ENCODE measurements at places on chromosomes 2 and 18.

DNA sequence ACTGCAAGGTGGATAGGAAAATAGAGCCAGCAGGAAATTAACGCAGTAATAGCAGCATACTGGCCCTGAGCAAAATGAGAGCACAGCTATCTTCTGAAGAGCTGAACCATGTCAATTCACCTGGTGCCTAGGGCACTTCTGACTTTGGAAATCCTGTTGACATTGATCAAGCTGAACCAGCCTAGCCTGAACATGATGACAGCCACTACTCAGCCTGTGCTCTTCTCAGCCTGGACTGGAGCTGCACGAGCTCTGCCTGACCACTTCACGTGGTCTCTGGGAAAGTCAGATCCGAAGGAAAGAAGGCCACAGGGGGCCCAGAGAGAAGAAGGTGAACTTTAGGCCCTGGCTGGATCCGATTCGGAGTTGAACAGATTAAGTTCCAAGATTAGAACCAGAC, 421.9 kb downstream of the LPIN1 start:
- DNase-seq, result no peak

DNA sequence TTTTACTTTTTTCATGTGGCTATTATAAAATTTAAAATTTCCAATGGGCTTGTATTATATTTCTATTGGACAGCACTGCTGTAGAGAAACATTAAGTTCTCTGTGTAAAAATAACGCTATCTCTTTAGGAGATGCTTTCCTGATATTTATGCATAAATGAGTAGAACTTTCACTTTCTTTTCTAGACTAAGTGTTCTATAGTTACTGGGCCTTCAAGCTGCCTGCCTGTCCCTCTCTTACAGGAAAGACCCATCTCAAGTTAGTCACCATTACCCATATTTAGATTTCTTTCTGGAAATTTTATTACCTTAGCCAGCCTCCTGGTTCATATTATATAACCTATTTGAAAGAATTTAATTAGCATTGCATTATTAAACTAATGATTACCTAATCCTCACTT, 4.8 kb downstream of the ITGA4 start:
- DNase-seq, result no peak

DNA sequence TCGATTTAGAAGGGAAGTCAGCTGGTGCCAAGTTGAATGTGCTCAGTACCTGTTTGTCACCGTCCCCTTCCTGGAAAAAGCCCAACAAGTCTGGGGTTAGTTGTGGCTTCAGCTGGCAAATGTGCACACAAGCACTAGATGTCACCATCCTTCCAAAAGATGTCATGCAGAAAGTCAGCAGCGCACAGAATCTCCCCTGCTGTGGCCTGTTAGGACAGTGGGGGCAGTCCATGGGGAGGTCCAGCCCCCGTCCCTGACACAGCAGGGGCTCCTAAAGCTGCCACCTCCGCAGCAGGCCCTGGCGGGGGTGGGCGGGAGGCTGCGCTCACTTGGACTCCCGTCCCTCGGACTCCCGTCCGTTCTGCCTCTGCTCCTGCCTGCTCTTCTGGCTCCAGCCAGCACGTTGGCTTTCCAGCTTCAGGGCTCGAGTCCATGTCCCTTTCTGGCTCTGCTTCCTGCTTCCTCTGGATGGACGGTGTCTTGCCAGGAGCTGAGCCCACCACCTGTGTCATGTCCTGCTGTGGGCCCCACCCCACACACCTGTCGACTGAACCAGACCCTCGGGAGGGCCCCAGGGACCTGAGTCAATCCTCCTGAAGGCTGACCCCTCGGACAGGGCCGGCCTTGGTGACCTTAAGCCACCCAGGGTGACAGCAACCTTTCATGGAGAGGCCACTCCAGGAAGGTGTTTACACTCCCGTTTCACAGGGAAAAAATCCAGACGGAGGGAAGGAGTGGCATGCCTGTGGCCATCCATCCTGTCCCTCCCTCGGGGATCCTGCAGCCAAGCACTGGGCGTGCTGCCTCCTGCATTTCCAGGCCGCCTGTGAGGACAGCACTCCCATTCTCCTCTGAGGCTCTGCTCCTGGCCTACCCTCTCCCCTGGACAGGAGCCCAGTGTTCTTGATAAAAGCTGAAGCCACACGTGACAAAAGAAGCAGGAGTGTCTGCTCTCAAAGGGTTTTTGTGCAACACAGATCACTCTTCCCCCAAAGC, 8.5 kb downstream of the RAB17 start:
- DNase-seq, result no peak

- DNase-seq, result no peak
Observed at GRCh38 chr2:154161286-154161685, 289.6 kb downstream of the GALNT13 start.

GRCh38 chr2:241904791-241905710, 35.5 kb downstream of the RTP5 start:
- DNase-seq, result no peak

GRCh38 chr2:72034353-72035095, 113.1 kb downstream of the CYP26B1 start:
- DNase-seq, result no peak

DNA sequence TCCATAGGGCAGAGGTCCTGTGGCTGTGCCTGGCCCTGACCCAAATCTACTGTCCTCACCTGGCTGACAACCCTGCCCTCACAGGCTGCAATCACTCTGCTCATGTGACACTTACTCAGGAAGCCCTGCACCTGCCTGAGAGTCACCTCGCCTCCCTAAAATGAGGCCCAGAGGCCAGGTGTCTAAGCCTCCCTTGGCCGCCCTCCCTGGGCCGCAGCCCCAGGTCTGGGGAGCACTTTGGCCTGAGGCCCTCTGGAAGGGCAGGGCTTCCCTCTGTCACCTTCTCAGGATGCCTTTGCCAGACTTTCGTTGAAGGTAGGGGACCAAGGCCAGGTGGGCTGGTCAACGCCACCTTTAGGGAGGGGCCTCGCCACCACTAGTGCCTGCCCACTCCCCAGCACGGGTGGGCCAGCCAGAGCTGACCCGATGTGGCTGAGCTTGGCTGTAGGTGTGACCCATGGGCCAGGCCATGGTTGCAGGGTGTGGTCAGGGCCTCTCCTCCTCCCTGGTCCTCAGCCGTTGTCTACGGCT, 6.1 kb upstream of the GPC1 start:
- no peak for DNase-seq

DNA sequence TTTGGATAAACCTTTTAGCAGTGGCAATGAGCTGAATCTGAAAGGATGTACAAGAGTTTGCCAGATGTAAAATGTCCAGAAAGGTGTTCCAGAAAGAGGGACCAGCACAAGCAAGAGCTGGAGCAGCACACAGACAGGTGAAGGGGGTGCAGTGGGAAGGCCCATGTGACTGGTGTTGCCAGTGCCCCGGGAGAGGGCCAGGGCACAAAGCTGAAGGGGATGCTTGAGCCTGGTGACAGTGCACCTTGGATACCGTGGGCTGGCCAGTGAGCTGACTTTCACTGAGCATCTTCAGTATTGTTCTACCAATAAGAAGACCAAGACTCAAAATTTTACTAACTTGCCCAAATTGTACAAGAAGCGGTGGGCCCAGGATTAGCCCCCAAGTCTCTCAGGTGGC, 132.3 kb upstream of the ALPP start:
- no peak for DNase-seq

DNA sequence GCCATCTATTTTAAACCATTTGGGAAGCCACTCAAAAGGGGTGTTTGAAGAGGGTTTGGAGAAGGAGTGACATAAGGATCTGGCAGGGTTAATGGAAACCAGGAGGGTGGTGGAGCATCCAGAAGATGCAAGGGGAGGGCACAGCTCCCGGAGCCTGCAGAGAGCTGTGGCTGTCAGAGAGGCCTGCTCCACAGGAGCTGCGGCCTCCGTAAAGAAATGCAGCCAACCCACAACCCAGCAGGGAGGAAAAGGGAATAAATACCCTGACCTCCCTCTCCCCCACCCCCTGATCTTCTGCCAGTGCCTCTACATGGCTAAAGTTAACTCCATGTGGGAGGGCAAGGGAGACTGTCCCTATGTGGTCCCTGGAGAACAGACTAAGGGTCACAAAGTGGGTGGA, 567.1 kb upstream of the POU3F3 start:
- DNase-seq, result no peak

- no peak for DNase-seq
Observed at GRCh38 chr2:157792335-157793052, 83.6 kb downstream of the ACVR1 start.

GRCh38 chr2:209872675-209873074, 101.0 kb downstream of the UNC80 start:
- no peak for DNase-seq

DNA sequence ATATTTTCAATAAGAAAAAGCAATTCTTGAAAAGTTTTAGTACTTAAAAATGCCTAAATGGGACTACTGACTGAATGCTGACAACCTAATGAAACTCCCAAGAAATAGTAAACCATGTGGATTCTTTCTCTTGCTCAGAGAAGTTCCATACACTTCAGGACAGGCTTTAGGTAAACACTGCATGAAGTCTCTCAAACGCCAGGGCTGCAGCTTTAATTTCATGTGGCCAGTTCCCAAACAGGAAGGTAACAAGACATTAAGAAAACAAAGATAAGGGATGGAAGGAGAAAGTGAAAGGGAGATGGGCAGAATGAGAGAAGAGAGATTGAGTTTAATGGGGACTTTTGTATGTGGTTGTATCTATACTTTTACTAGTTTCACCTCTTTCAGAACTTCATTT, 734.7 kb upstream of the PKDCC start:
- no peak for DNase-seq

- no peak for DNase-seq
Observed at GRCh38 chr2:56113382-56113975, 70.3 kb upstream of the CCDC85A start.

GRCh38 chr2:444937-445884, 157.3 kb upstream of the ALKAL2 start:
- no peak for DNase-seq

DNA sequence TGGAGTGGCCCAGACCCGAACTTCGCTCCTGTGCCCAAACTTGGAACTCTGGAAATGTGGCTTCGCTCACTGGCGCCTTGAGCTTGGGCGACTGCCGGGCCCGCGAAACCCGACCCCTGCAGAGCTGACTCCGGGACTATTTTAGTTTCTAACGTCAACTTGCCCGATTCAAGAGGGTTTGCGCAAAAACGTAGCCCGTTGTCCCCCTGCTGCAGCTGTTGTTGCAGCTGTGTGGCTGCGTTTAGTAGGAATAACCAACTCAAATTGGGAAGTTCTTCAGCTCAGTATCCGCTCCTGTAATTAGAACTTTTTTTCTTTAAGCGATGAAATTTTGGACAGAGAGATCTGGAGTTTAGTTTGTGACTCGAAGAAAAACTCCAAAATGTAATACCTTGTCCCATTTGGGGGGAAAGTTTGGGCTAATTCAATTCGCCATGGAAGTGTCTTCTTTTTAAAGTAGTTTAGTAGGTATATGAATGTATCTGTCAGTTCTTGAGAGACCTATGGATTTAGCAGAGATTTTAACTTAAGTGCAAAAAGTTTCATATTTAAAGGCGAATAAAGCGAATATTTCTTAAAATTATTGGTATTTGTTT, 559 bp downstream of the MYL12A start:
- DNase-seq, result no peak

DNA sequence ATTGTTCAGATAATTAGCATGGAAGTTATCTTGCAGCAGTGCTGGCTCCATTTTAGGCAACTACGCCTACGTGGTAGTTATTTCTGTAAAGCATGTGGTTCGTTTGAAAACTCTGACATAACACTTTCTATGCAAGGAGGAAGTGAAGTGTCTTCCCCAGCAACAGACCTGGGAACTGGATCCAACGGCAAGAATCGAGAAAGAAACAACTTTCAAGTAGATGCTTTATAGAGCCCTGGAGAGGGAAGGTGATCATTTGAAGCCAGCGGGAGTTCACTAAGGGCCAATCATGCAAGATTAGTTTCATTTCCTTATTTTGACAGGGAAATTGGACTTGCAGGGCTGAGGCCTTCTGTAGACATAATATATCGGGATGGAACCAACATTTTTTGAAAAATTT, 218.3 kb downstream of the ACKR3 start:
- DNase-seq, result no peak

GRCh38 chr2:101310834-101311695, 2.6 kb upstream of the RNF149 start:
- no peak for DNase-seq

DNA sequence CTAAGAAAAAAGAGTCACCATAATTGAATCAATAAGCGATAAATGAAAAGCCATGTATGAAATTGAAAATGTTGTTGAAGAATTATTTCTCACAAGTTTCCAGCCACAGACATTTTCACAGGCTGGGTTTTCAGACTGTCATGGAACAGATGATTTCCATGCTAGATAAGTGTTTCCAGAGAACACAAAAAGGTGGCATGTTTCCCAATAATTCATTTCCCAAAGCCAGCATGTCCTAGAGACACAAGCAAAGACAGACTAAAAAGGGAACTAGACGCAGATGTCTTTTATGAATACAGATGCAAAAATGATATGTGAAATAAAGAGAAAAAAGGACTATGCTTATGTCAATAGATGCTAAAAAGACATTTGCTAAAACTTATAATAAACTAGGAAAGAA, 255.1 kb downstream of the EIPR1 start:
- no peak for DNase-seq

GRCh38 chr2:39243469-39244123, at the start of gene CDKL4:
Gene CDKL4 (minus strand): TSS chr2:39243970.
- DNase-seq, result no peak

DNA sequence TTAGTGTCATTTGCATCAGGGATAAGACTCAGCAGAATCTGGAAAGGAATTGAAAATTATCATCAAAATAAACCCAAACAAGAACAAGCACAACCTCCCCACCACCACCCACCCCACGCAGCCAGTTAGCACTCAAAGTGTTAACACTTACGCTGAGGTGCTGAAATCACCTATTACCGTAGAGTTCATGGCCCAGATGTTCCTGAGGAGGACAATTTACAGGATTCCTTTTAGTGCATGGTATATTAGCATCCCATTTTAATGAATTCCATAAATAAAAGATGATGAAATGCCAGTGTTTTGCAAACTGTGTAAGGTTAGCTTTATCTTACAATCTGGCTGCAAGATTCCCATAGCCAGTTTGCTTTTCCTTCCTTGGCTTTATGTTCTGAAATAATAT, 359.3 kb upstream of the SOX11 start:
- no peak for DNase-seq

GRCh38 chr2:239365782-239366435, 34.9 kb downstream of the HDAC4 start:
- no peak for DNase-seq

DNA sequence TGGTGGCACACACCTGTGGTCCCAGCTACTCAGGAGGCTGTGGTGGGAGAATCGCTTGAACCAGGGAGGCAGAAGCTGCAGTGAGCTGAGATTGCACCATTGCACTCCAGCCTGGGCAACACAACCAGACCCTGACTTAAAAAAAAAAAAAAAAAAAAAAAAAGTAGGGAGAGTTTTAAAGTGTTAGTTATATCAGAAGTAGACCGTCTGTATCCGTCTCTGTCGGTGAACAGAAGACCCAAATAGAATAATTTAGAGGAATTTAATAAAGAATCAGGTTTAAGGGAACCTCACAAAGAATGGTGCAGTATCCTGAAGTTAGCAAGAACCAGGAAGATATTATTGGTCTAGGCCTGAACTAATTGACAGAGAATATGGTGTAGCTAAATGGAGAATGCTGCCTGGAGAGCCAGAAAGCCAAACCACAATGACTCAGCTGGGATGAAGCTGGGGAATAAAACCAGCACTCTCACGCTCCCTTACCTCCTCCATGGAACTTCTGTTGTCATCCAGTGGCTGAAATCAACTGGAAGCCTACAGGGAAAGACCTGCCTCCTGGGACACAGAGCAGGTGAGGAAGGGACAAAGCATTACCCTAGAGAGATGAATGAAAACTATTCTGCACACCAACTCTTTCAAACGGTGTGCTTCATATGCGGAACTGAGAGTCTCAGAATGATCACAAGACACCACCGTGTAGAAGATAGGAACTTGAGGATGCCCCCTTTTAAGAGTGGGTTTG, 39.1 kb upstream of the PLEKHM3 start:
- DNase-seq, result peak; percentile 24

All from GM06990 (cell line).